ENCODE measurements at places on chromosomes 11 and 22.
A peak's percentile ranks its signal among the peaks of the same experiment; 100 is the strongest.

GRCh38 chr11:26704249-26704648, 17.6 kb downstream of the SLC5A12 start:
- DNase-seq: no peak

- no peak for DNase-seq
Measured at GRCh38 chr11:34997952-34998528, 81.6 kb downstream of the PDHX start.

DNA sequence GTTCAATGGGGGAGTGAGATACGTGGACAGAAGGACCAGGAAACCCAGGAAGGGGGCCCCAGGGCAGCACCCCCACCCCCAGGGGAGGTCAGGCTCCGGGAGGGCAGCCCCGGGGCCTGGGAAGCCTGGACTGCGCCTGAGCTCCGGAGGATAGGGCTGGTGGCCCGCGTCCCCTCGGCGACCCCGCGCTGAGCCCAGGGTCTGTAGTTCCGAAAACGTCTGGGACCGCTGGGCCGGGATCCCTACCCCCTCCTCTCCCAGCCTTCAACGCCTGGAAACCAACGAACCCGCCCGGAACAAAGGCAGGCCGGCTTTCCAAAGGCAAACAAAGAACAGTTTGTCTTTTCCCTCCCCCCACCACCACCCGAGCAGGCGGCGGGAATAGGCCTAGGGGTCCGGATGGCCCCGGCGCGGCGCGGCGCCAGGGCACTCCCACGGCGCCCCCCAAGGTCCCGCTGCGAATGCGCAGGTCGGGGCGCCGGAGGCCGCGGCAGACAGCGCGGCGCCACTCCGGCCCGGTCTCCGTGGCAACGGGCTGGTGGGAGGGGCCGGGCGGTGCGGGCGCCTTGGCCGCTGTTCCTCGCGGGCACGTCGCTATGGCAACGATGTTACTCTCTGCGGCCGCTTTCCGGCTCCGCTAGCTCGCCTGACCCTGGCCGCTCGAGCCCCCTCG, 58.5 kb downstream of the IGLL1 start:
- DNase-seq: peak; percentile 83

- no peak for DNase-seq
Measured at GRCh38 chr11:819943-820649, 1.4 kb downstream of the PNPLA2 start.

DNA sequence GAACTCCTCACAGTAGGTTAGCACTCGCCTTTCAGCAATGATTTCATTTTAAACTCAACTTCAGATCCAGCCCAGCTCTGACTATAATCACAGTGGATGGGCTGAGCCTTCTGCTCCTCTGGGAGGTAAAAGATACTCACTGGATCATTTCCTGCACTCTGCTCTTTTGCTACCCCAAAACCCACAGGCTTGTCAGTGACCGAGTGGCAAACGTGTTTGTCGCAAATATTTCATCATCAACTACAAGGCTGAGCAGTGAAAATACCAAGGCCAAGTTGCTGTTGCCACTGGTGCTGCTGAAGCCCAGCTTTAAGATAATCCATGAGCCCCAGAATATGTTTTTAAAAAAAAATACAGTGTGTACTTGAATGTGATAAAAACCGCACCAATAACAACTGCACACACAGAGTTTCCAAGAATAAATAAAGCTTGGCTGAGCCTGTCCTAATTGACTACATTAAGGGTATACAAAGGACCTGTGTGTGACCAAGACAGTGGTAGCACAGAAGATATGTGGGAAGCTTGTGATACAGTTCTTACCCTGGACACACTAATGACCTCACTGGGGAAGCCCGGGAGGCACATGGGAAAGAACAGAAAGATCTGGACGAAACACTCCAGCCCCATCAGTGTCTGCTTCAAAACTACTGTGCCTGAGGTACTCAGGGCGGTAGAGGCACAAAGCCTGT, 41.3 kb downstream of the ABTB2 start:
- DNase-seq: no peak

- DNase-seq: no peak
Measured at GRCh38 chr11:75403037-75403436, 3.7 kb downstream of the RPS3 start.

GRCh38 chr11:15228331-15228849, 113.7 kb downstream of the INSC start:
- no peak for DNase-seq

GRCh38 chr11:134586726-134587125, 174.7 kb upstream of the B3GAT1 start:
- DNase-seq: no peak

- no peak for DNase-seq
Measured at GRCh38 chr11:32615422-32615821, 31.8 kb downstream of the EIF3M start.

GRCh38 chr11:19237381-19237780, 3.4 kb downstream of the E2F8 start:
- no peak for DNase-seq

DNA sequence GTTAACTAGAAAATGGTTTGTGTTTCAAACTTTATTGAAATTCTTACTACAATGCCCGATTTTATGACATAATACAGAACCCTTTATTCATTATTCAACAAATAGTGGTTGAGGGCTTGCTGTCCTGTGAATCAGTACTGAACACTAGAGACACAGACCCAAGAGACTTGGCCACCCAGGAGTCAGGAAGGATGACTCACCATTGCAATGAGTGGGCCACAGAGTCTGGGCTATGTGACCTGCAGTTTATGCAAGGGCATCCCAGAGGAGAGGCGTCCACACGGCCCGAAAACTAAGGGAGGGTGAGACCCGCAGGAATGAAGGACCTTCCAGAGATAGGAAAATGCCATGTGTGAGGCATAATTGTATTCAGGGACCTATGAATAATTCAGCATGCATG, 143.8 kb upstream of the DDI1 start:
- no peak for DNase-seq

DNA sequence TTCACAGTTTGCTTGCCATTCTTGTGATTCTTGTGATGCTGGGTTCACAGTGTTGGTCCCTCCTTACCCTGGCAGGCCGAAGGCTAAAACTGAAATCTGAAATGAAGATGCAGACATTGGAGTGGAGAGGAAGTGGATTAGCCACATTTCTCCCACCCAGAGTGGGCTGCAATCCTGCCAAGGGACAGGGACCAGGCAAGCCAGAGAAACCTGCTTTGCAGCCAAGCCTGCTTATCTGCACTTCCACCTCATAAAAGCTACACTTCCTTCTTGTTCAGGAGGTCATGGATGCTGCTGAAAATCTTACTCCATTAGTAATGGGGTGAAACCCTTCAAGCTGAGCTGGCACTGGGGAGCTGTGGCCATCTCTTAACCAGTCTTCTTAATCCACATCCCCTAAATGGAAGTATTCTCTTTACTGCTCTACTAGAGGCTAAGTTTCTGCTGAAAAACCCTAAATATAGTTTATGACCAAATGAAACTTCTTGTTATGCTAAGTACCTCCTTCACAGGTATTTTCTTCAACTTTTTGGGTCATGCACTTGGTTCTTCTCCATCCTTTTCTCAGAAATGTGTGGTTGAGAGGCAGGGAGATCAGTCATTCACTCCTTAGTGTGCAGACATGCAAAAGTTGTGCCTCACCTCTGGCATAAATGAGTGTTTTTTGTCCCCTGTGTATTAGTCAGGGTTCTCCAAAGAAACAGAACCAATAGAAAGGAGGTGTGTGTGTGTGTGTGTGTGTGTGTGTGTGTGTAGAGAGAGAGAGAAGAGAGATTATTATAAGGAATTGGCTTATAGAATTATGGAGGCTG, 133.9 kb upstream of the BMAL1 start:
- DNase-seq: no peak

DNA sequence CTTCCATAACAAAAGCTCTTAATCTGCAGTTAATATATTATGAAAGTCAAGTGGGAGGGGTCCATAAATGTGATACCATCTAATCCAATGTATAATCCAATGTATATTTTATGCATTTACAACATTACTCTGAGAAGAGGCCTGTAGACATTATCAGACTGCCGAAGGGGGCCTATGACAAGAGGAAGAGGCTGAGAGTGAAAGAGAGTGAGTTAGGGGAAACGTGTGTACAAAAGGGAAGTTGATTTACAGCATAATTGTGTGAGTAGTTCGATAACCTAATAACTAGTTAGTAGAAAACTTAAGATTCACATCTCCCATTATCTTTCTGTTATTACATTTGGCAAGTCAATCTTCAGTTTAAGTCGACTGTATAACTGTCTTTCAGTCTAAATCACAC, 86.6 kb downstream of the DDX10 start:
- DNase-seq: no peak

DNA sequence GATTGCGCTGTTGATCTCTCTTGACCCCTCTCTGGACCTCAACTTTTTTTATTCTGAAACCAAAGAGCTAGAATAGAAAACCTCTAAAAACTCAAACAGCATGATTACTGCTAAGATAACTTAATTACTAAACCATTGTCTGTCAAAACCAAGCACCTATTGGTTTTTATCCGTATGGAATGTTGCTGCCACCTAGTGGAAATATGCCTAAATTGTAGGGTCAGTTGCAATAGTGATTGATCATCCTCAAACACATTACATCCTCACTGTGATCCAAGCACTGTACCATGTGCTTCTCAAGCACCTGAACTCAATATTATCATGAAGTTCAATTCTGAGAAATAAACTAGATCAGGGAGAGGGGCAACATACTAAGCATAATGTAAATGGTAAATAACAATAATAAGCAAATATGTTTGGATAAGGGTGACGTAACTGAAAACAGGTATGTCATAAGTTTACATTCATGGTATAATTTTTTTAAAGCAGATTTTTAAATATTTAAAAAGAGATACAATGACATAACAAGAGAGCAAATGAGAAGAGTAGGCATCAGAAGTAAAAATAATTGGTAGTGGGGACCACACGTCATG, 3.8 kb upstream of the OR5A2 start:
- no peak for DNase-seq

GRCh38 chr11:125772834-125773505, 5.7 kb downstream of the PATE2 start:
- DNase-seq: no peak

DNA sequence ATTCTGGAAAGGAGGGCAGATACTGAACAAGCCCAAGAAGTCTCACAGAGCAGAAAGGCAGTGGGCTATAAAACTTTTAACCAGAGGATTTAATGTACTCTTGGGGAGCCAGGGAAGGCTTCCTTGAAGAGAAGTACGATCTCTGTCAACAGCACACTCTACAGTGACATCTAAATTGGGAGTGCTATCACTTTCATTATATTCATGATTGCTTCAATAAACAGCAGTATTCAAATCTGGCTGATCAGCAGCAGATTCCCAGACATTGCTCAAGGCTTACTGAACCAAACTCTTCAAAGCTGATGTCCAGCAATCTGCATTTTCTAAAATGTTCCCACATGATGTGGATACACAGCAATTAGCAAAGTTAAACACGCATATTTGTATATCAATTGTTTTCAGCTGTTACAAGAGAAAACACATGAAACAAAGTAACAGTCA, 44.2 kb downstream of the SYTL2 start:
- DNase-seq: no peak

Measured in NCI-H1436 treated with DMSO at 0.1 percent for 48 hours (cell line).